Urinary bladder (tissue), 4 donors: ENCODE measurements at places on chromosomes 7 and 10.

- no peak for DNase-seq
Measured at GRCh38 chr10:95440756-95441546, 120.2 kb downstream of the SORBS1 start.

DNA sequence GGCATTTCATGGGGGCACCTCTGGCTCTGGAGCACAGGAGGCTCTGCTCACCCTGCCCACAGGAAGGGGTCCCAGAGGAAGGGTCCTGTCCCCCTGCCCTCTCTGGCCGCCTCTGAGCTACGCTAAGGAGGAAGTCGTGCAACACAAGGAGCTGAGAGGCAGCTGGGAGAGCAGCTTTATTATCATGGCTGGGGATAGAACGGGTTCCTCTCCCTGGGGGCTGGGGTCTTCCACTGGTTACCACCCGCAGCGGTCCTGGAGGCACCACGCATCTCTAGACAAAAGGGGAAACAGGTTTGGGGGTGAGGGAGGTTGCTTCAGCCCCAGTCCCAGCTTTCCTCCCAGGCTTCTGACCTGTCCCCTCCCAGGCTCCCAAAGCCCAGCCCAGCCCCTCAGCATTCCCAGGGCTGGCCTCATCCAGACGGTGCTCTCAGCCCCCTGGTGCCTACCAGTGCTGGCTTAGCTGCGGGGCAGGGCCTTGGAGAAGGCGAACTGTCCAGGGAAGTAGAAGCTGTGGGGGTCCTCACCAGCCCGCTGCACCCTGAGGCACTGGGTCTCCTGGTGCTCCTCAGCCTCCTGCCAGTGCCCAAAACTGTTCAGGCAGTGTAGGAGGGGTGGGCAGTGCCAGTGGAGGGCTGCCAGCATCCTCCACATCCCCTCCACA is 3.1 kb downstream of the RARRES2 start:
- DNase-seq = no peak

DNA sequence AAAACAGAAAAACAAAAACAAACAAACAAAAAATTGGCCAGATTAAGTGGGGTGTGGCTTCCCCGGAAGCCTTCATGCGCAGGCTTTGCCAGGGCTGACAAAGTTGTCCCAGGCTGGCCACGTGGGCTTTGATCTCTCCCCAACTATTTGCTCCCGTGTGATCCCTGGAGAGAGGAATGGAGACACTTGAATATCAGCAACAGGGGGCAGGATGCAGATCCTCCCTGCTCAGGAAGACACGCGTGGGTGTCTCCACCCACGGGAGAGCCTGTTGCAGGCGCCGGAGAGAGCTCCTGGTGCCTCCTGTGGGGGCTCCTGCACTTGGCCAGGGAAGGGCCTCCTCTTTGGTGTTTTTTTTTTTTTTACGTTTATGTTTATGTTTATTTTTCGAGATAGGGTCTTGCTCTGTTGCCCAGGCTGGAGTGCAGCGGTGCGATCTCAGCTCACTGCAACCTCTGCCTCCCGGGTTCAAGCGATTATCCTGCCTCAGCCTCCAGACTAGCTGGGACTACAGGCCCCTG is 19.0 kb downstream of the TRIM56 start:
- DNase-seq = no peak

DNA sequence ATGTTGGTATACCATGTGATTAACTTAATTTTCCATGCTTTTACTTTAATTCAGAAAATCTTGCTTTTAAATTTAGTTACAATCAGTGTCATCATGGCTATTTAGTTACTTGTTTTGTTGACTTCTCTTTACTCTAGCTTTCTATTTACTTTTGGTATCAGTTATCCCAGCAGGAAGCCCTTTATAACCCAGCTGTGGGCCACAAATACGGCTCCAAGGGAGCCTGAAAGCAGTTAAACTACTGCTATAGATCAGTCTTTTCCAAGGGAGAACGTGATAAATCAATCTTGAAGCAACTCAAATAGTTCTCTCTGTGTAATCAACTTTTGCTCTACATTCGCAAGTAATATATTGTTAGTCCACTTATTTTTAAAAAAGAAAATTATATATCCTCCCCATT is 287.4 kb downstream of the CACNA2D1 start:
- no peak for DNase-seq

GRCh38 chr10:84038035-84038434 is 101.3 kb upstream of the GHITM start:
- DNase-seq = no peak

DNA sequence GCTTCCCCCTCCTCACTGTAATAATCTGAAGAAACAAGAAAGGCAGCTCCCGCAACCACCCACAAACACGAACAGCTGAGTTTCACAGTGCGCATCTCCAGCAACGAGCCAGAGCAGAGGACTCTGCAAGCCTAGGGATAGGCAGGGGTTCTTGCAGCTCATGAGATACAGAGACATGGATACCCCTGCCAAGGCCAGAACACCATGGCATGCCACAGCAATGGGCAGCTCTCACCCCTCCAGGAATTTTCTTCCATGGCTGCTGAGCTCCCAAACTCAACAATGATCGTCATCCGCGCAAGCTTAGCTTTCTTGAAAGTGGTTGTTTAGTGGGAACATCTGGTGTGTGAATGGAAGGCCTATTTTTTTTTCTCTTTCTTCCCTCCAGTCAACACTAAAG is 637.3 kb downstream of the SORCS3 start:
- no peak for DNase-seq
